ENCODE measurements at places on chromosomes 11 and 22.

- DNase-seq: no peak
Measured at GRCh38 chr11:45159781-45160365, 13.4 kb downstream of the PRDM11 start.

DNA sequence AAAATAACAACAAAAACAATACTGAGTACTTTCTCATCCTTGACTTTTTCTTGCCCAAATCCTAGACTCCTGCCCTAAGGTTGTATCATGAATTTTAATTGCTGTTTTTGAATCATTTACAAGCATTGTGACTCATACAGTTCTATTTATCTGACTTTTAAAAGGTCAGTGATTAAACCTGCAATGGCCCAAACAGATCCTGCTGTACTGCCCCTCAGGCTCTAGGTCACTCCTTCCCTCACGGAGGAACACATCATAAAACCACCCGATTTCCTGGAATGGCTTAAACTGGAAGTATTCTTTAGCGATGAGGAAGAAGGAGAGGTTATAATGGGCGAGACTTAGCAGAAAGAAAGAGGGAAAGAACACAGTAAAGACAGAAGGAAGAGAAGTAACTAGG lies 12.3 kb downstream of the ARFGAP3 start:
- no peak for DNase-seq

DNA sequence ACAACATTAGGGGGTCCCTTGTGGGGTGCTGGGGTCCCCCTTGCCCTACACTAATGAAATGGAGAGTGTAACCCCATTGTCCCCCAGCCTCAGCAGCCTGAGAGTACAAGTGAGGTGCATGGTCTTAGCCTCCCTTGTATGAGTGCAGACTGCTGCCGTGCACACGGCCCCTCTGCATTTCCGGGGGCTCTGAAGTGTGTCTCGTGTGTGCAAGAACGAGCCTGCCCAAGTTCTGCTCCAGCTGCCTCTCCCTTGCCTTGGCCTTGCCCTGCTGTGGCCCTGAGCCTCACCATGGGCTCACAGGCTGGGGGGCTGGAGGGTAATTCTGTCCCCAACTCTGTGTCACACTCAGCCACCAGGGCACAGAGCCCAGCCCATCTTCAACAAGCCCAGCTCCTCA lies 5.2 kb upstream of the EHD1 start:
- DNase-seq: no peak

GRCh38 chr11:44327730-44328129 lies 17.8 kb upstream of the ALX4 start:
- no peak for DNase-seq

DNA sequence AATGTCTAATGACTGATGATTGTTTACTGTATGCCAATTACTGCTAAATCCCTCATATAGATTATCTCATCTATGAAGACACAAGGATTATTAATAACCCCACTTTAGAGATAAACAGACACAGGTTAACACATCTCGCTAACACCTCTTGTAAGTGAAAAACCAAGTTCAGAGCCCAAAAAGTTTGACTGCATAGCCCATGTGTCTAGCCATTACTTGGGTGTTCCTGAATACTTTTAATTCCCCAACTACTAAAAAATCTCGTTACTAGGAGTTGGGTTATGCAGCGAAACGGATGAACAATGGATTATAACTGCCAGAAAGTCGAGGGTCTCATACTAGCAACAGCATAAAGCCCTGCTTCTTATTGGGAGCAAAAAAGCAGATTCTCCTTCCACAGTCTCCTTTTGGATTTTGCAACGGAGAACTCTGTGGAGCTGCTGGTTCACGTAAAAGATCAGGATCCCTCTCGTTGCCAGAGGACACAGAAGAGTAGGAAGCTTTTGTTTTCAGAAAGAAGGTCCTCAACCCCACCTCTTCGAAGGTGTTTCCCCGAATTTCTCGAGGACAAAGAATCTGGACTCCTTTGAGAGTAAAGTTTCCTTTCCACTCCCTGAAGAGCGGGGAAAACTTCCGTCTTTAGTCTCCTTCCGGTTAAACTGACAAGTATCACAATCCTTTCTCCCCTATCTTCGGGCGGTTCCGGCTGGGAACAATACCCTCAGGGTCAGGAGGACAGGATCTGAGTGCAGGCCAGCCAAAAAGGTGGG lies 979 bp downstream of the ZBED5 start:
- peak; percentile 68 for DNase-seq
